Kidney tubule cell (primary cell): ENCODE measurements at places on chromosomes 1 and 21.

GRCh38 chr1:9629445-9630201 is 21.9 kb upstream of the PIK3CD start:
- no peak for DNase-seq

GRCh38 chr1:202578565-202578964 is 131.7 kb downstream of the SYT2 start:
- no peak for DNase-seq

DNA sequence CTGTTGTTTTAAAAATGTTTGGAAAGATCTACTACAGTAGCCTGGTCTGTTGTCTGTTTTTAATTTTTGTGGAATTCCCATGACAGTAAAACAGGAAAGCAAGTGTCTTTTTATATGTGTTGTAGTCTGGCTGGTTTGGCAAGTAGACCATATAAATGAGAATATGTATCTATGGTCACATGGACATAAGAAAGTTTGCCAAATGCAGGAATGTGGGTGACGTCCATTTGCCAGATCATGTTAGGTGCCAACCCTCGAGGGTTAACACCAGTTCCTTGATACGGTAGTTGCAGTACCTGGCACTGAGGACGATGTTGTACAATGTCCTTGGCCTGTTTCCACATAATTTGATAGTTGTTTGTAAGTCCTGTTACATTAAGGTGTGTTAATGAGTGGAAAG is 6.2 kb downstream of the DAP3 start:
- DNase-seq, result no peak

- DNase-seq, result peak; percentile 83
These were observed 16.0 kb downstream of the C21orf58 start for GRCh38 chr21:46307625-46308024.

- no peak for DNase-seq
These were observed 34.2 kb downstream of the PKP1 start for GRCh38 chr1:201317551-201317950.

DNA sequence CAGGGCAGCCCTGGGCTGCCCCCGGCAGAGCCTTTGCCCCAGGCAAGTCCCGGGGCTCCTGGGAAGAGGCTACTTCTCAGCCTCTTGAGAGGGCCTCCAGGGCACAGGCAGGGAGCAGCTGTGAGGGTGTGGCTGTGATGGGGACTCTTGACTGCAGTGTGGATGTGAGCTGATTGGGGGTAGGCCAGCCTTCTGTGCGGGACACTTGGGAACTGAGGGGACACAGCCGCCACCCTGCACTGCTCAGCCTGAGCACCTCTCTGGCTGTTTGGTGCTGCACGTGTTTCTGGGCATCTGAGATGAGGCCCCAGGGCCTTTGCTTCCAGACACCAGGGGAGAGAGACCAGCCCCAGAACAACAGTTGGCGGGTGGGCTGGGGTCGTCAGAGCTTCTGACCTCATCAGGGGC is 62.1 kb downstream of the SKI start:
- DNase-seq, result no peak

DNA sequence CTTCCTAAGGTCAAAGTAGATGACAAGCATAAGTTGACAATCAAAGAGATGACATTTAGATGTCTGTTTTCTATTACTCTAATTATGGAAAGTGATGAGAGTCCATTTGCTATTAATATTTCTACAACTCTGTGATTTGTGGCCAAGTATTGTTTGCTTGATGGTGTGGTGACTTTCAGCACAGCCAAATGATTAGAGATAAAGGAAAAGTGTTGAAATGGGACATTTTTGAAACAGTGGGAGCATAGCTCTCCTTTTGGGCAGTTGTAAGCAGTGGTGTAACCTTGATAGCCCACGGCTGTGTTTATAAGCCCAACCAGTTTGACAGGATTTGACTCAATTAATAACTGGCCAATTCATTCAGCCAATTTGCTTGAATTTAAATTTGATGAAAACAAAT is 31.6 kb downstream of the ZC3H11B start:
- no peak for DNase-seq

- peak; percentile 14 for DNase-seq
These were observed 980.9 kb downstream of the BRINP3 start for GRCh38 chr1:189496768-189497167.

DNA sequence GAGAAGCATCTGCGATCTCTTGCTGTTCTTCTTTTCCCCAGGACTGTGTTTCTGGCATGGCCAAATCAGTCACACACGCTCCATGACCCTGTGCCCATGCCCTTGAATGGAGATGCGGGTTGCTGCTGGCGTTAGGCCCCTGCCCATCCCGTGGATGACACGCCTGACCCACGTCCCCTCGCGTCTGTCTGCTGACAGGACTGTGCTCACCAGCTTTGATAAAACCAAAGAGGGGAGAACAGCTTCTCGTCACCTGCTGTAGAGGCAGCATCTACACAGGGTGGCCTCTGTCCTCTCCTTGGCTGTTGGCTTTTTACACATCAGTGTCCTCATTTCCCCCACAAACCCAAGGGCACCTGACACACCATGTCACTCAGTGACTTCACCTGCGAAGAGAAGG is 6.9 kb downstream of the MT1HL1 start:
- no peak for DNase-seq

- no peak for DNase-seq
These were observed 75.6 kb upstream of the CNTN2 start for GRCh38 chr1:204967451-204967850.

DNA sequence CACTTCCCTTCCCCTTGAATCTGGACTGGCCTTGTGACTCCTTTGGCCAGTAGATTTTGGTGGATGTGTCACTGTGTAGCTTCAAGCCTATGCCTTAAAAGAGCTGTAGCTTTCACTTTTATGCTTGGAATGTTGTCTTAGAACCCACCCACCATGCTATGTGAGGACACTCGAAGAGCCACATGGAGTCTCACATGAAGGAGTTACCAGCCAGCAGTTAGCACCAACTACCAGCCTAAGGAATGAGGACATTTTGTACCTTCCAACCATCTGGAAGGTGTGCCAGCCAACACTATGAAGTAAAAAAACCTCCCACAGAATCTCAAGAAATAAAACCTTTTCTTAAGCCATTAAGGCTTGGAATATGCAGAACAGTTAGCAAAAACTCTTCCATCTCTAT is 50.6 kb downstream of the LRRC8B start:
- DNase-seq, result no peak

GRCh38 chr1:86184426-86184825 is 27.9 kb upstream of the COL24A1 start:
- no peak for DNase-seq

DNA sequence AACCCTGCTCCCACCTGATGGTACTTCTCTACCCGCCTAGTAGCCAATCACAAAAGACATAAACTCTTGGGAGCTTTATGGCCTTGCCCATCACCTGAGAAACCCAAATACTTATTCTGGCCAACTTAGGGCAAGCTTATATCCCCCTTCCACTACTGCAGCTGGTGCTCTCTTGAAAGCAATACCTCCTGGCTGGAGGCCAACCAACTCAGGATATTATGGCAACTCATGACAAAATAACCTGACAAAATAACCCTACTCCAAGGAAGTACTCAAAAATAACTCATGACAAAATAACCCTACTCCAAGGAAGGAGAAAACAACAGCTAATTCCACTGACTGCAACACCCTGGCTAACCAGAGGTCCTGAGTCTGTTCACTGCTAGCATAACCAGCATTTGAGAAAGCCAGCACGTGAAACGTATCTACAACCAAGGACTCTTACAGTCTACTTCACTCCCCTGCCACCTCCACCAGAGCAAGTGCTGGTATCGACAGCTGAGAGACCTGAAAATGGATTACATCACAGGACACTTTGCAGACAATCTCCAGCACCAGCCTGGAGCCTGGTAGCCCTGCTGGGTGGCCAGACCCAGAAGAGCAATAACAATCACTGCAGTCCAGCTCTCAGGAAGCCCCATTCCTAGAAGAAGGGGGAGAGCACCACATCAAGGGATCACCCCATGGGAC is 179.9 kb downstream of the COL24A1 start:
- DNase-seq, result no peak

GRCh38 chr1:234047123-234047522 is 142.6 kb downstream of the SLC35F3 start:
- peak; percentile 39 for DNase-seq

- DNase-seq, result no peak
These were observed 21.1 kb downstream of the TLCD4 start for GRCh38 chr1:95138223-95138622.

DNA sequence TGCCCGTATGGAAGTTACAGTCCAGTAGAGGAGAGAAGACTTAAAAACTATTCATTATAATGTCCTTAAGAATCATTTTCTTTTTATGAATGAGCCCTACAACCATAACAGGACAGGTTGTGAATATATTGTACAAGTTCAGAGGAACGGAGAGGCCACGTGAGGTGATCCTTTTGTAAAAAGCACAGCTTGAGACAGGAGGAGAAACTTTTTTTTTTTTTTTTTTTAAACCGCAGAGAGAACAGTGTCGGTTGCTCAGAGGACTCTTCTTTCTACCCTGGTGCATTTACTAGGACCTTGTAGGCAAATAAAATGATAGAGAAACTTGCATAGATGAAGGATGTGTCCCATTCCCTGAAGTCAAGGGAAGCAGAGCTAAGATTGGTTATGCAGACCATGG is 32.1 kb downstream of the DYRK1A start:
- DNase-seq, result no peak

GRCh38 chr1:1917995-1918900 is 831 bp downstream of the TMEM52 start:
- DNase-seq, result no peak

DNA sequence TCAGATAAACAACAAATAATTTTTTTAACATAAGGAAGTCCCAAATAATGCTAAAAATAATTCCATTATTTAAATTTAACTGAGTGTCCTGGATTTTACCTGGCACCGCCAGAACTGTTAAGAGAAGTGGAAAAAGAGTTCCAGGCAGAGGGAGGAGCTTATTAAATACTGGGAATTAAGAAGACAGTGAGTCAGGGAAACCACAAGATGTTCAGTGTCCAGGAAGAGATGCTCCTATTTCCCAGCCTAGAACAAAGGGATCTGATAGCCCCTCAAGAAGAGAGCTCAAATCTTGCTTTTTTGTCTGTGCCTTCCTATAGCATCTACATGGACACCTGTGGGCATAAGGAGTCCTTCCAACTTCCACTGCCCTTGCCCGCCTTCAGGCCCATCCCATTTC is 85.9 kb downstream of the PGM1 start:
- peak; percentile 46 for DNase-seq

GRCh38 chr1:98277118-98277517 is 356.3 kb upstream of the DPYD start:
- DNase-seq, result peak; percentile 90

- DNase-seq, result no peak
These were observed 259.9 kb downstream of the FOXD2 start for GRCh38 chr1:47697616-47698335.
